ENCODE measurements at places on chromosomes 4 and X. TPM values are rescaled to one million over a fixed set of nuclear protein-coding genes. Genes with fewer than 3 reads are reported as not detected.

DNA sequence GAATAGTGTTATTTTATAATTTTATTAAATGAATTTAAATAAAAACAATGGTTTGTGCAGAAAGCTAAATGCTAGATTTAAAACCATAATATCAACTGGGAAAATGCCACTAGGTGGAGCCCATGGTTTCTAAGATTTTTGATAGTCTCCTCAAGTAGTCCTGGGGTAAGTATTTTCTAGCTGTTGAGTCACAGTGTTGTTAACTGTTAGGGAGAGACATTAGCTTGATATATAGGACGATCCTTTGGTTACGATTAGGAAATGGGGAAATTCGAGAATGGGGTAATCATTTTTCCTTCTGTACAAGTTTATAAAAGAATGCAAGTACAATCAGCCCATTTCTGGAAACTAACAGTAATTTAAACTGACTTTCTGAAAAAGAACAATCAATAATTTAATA lies 378.4 kb downstream of the ANKRD50 start:
- no peak for DNase-seq

DNA sequence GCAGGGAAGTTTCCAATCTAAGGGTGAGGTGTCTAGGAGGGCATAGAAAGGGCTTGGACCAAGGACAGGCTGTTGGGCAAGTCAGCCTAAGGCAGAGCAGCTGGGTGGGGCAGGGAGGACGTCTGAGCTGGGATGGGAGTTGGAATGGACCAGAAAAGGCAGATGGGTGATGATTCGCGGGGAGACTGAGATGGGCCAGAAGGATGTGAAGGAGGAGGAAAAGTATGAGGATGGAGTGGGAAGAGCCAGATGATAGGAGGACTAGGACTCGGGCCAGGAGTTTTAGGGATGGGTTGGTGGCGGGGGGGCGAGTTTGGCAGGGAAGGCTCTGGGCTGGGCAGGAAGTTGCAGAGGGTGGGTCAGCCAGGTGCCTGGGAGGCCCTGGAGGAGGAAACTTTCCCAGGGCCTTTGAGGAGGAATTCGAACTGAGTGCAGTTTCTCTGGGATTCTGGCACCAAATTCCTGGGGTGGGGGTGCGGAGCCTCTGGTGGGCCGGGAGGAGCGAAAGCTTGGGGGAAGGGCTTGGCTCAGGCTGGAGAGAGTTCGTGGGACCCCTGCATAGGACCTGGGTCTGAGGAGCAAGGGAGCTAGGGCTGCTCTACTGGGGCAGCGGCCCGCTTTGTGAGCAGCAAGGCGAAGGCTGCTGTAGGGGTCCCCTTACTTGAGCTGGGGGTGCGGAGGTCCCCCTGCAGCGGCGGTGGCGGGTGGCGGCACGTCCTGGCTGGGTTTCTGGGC lies 8.7 kb upstream of the TIMP1 start:
- no peak for DNase-seq

DNA sequence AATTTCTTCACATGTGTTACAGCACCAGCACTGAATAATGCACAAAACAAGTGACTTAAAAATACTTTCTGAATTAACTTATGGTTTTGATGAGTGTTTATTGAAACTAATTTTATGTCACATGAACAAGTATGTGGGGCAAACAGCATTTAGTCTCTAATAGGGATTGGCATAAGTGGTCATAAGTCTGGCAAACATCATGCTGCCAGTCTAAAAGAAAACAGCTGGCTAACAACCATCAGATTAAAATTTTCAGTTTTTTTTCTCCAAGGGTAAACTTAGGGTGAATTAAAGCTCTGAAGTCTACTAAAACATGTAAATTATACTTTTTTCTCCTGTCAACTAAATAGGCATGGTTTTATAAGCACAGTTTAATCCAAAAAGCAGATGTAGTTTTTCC lies 1014.2 kb downstream of the FAT4 start:
- DNase-seq = no peak

DNA sequence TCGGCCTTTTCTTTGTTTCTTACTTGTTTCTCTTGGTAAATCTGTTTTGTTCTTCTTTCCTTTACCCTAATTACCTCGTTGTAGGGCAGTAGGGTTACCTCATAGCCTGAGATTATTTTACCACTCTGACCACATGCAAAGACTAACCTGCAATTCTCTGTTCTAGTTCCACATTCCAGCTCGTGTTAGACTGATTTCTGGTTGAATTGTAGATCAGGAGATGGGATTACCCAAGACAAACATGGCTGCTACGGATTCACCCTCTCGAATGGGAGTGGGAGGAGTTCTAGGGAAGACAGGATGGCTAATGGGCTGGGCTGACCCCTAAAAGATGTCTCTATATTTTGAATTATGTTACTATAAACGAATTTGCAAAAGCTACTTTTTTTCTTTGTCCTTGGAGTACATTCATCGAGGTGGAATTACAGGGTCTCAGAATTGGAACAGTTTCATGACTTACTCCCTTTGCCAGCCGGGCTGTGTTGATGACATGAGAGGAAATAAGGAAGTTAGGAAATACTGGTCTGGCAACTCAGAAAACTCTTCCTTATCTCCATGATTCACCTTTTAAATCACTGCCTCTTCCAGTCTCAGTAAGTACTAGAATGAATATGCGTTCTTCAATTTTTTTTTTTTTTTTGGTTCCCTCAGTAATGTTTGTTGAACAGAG lies 36.7 kb upstream of the FBXW7 start:
- no peak for DNase-seq

DNA sequence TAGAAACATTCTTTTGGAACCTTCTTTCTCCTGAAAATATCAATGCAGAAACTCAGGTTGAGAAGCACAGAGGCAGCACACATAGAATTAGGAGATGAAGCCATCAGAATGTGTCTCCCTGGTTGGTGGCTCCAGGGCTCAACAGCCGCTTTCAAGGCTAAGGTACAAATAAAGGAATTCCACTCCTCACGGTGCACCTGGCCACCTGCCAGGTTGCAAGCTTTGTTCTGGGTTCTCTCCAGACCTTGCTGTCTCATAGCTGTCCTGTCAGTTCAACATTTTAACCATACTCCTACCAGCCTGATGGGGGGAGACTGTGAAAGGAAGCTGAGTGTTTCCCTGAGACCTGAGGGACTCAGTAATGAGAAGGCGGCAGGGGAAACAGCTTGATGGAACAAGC lies 96.3 kb upstream of the HPF1 start:
- no peak for DNase-seq

- no peak for DNase-seq
Observed at GRCh38 chr4:130233377-130234047, 1137.6 kb downstream of the C4orf33 start.

- DNase-seq = peak; percentile 13
Observed at GRCh38 chrX:100995469-100995868, 26.0 kb downstream of the ARL13A start.

- DNase-seq = no peak
Observed at GRCh38 chr4:98522636-98523395, 135.6 kb downstream of the TSPAN5 start.

- no peak for DNase-seq
Observed at GRCh38 chrX:16394290-16394689, 227.0 kb downstream of the MAGEB17 start.

- DNase-seq = no peak
Observed at GRCh38 chrX:47633689-47634590, 4.2 kb upstream of the CFP start.

DNA sequence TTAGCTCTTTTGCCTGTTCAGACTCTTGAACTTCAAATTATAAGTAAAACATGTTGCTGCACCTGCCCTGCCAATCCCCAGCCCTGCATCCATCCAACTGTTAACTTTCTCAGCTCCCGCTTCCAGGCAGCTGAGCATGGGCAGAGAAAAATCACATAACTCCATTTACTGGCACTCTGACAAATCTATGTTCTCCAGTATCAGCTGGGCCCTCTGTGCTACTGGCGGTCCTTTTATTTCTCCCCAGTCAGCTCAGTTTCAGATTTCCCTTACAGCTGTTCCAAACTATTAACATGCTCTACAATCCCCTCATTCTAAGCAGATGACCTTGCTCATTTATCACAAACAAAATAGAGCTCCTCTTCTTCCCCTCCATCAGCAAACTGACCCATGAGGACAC lies 240.4 kb upstream of the TET2 start:
- no peak for DNase-seq

GRCh38 chr4:5686338-5686737 lies 22.0 kb downstream of the EVC2 start:
- DNase-seq = no peak

DNA sequence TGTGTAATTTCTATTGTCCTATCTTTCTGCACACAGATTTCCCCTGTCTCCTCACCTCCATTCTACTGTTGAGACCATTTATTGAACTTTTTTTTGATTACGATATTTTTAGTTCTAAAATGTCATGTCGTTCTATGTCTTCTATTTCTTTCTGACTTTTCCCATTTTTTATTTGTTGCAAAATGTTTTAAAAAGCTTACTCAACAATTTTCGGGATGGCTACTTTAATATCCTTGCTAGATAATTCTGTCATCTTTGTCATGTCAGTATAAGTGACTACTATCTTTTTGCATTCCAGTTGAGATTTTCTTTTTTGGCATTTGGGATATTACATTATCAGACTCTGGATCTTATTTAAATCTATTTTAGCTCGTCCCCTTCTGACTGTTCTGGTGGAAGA lies 7.5 kb upstream of the DMD start:
- no peak for DNase-seq

DNA sequence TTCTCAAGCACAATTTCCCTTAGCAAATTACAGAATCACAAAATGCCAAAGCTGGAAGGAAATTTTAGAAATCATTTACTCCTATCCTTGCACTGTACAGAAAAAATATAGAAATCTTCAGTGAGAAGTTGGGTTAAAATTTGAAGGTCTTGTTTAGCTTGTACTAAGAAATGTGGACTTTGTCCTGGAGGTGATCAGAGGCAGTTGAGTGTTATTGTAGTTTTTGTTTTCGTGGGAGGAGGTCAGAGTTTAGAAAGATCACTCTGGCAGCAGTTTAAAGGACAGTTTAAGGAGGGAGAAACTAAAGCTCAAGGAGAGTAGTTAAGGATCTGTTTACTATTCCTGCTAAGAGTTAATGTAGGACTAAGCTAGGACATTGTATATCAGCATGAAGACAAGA lies 54.4 kb upstream of the CXorf51B start:
- no peak for DNase-seq

DNA sequence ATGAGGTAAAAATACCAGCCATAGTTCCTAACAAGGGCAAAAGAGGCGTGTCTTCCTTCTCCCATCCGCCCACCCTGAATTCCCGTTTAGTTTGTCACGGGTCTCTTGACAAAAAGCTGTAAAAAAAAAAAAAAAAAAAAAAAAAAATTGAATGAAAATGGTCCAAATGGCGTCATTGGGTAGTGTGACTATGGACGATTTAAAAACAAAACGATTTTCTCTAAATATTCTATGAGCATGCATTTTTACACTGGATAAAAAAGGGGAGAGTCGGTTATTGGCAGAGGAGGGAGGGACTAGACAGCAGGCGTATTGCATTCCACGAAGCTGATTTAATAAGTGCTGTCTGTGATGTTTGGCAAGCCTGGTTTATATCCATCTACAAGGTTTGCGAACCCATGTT lies at the start of gene FAM133A:
TSS of gene FAM133A (plus strand) at position 338 of the 403 bp plus-strand sequence. CDS start 35,214 bp downstream, outside the sequence.
- DNase-seq = no peak

GRCh38 chr4:89416960-89417359 lies 109.4 kb upstream of the GPRIN3 start:
- DNase-seq = no peak

GRCh38 chrX:3451571-3451970 lies 105.1 kb upstream of the MXRA5 start:
- no peak for DNase-seq

GRCh38 chr4:73998040-73999011 lies at the start of gene CXCL5:
Gene CXCL5 (minus strand): TSS chr4:73998677. CDS start chr4:73998581, 96 bp downstream.
- no peak for DNase-seq

- DNase-seq = no peak
Observed at GRCh38 chr4:19224820-19225219, 1026.9 kb upstream of the SLIT2 start.

- no peak for DNase-seq
Observed at GRCh38 chrX:68941385-68941952, 112.6 kb downstream of the EFNB1 start.

GRCh38 chr4:82578935-82579334 lies 17.1 kb upstream of the TMEM150C start:
- no peak for DNase-seq

EGFL6 gene
- not detected for total RNA-seq

EREG gene
- 0.07 TPM for total RNA-seq

SSX2 gene
- total RNA-seq = not detected

RAP2C gene
- 13.6 TPM for total RNA-seq

TMEM255A gene
- total RNA-seq = 1.3 TPM

USO1 gene
- total RNA-seq = 233 TPM

SPANXB1 gene
- not detected for total RNA-seq

MAGEC2 gene
- not detected for total RNA-seq

HAND2 gene
- total RNA-seq = 0.78 TPM

NFKB1 gene
- total RNA-seq = 22.4 TPM

PRDM8 gene
- total RNA-seq = 2.2 TPM

LAP3 gene
- 85.2 TPM for total RNA-seq

TKTL1 gene
- total RNA-seq = 0.10 TPM

DKK2 gene
- total RNA-seq = 0.64 TPM

CXCL10 gene
- total RNA-seq = not detected

Measured in gastrocnemius medialis (tissue), 4 donors.